ENCODE measurements at places on chromosomes 1 and 21.

DNA sequence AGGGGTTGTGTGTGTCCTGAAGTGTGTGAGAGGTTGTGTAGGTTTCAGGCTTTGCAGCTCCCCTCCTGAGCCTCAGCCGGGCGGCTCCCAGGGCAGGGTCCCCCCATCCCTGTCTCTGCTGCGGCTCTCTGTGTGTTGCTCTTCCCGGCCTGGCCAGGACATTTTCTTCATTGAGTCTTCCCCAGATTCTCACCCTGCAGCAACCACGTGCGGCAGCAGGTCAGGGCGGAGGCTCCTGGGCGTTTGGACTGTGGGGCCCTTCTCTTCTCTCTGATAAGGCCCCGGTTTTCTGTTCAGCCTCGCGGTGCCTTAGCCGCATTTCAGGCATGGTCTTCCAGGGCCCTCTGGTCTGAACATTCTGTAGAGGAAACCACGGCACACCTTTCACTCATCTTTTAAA is 1.8 kb upstream of the TCP10L start:
- no peaks in the 10 kb centered on the region for H3K4me1 ChIP-seq
- H3K27ac ChIP-seq, result no peak overlapping the region
- no peak overlapping the region for H3K4me3 ChIP-seq
- no peak for DNase-seq
- H3K36me3 ChIP-seq, result peaks cover 2% of the 10 kb centered on the region

- no peaks in the 10 kb centered on the region for H3K36me3 ChIP-seq
- H3K4me1 ChIP-seq, result peaks cover 18% of the 10 kb centered on the region
- H3K27me3 ChIP-seq, result no peaks in the 10 kb centered on the region
- H3K4me3 ChIP-seq, result no peak overlapping the region
Observed at GRCh38 chr1:91613595-91613994, 112.9 kb downstream of the CDC7 start.

- no peak overlapping the region for H3K27ac ChIP-seq
- H3K27me3 ChIP-seq, result no peaks in the 10 kb centered on the region
- no peak overlapping the region for H3K4me3 ChIP-seq
- H3K4me1 ChIP-seq, result peaks cover 7% of the 10 kb centered on the region
Observed at GRCh38 chr21:33661146-33661545, 18.8 kb downstream of the ITSN1 start.

DNA sequence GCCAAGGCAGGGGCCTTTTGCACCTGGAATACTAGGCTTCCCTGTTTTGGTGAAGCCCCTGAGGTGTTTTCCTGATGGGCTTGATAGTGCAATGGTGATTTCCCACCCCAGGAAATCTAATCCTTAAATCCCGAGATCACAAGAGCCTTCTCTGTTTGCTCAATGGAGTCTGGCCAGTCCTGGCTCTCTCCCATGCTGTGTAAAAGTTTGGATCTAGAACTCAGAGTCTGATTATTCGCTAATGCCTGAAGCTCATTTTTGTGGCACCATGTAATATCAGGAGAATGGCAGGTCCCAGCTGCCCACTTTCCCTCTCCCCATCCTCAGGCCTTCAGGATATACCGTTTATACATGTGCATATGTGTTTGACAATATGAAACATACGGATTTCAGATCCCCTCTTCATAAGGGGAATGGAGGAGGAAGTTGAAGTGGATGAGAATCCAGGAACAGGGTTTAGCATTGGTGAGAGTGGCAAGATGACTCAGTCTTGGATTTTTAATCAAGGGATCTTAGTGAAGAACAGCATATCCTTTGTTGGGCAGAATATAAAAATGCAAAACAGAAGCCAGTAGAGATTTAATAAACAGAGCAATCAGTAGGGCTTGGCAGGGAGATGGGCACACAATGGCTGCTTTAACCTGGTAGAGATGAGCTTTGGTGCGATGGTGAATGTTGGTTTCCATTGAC is 62.1 kb downstream of the CLIC6 start:
- DNase-seq, result no peak
- no peaks in the 10 kb centered on the region for H3K27me3 ChIP-seq
- H3K4me1 ChIP-seq, result peaks cover 3% of the 10 kb centered on the region
- no peak overlapping the region for H3K27ac ChIP-seq
- no peak overlapping the region for H3K4me3 ChIP-seq

GRCh38 chr1:99644279-99645004 is 1.5 kb upstream of the PALMD start:
- no peak overlapping the region for H3K4me3 ChIP-seq
- no peak for DNase-seq
- H3K27ac ChIP-seq, result no peak overlapping the region
- no peaks in the 10 kb centered on the region for H3K27me3 ChIP-seq

GRCh38 chr1:205535866-205536758 is 31.6 kb downstream of the CDK18 start:
- H3K27ac ChIP-seq, result no peak overlapping the region
- H3K4me1 ChIP-seq, result no peaks in the 10 kb centered on the region

GRCh38 chr21:17498586-17498985 is 14.3 kb upstream of the CXADR start:
- H3K27me3 ChIP-seq, result no peaks in the 10 kb centered on the region
- DNase-seq, result no peak
- no peak overlapping the region for H3K27ac ChIP-seq
- H3K4me3 ChIP-seq, result no peak overlapping the region
- H3K36me3 ChIP-seq, result no peaks in the 10 kb centered on the region

- H3K36me3 ChIP-seq, result peaks cover 10% of the 10 kb centered on the region
- H3K27me3 ChIP-seq, result no peaks in the 10 kb centered on the region
- peak; percentile 88 for DNase-seq
- no peaks in the 10 kb centered on the region for H3K4me1 ChIP-seq
- no peak overlapping the region for H3K27ac ChIP-seq
Observed at GRCh38 chr1:28718166-28718565, 18.6 kb upstream of the YTHDF2 start.

DNA sequence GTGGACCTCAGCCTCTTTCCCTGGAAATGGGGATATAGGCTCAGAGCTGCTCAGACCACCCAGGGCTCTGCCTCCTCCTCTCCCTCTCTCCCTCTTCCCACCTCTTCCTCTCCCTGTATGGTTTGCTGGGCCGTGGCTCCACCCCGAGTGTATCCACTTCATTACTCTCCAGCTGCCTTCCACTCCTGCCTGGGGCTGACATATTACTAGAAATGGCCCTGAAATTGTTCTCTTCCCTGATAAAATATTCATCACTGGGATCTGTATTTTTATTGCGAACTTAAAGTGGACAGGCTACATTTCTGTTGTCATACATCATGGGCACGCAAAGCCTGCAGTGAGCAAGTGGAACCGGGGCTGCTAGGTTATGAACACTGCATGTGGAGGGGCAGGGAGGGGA is 225.0 kb downstream of the HHAT start:
- H3K27me3 ChIP-seq, result no peaks in the 10 kb centered on the region
- H3K4me1 ChIP-seq, result no peaks in the 10 kb centered on the region
- no peak overlapping the region for H3K4me3 ChIP-seq
- no peak overlapping the region for H3K27ac ChIP-seq
- no peaks in the 10 kb centered on the region for H3K36me3 ChIP-seq

- no peaks in the 10 kb centered on the region for H3K36me3 ChIP-seq
- peaks cover 10% of the 10 kb centered on the region for H3K4me1 ChIP-seq
- no peaks in the 10 kb centered on the region for H3K27me3 ChIP-seq
- DNase-seq, result peak; percentile 42
Observed at GRCh38 chr1:115495625-115496024, 146.1 kb upstream of the VANGL1 start.

GRCh38 chr1:195851804-195852203 is 756.4 kb downstream of the KCNT2 start:
- no peak overlapping the region for H3K4me3 ChIP-seq
- H3K27ac ChIP-seq, result no peak overlapping the region
- H3K4me1 ChIP-seq, result peaks cover 3% of the 10 kb centered on the region
- no peaks in the 10 kb centered on the region for H3K27me3 ChIP-seq
- no peak for DNase-seq

DNA sequence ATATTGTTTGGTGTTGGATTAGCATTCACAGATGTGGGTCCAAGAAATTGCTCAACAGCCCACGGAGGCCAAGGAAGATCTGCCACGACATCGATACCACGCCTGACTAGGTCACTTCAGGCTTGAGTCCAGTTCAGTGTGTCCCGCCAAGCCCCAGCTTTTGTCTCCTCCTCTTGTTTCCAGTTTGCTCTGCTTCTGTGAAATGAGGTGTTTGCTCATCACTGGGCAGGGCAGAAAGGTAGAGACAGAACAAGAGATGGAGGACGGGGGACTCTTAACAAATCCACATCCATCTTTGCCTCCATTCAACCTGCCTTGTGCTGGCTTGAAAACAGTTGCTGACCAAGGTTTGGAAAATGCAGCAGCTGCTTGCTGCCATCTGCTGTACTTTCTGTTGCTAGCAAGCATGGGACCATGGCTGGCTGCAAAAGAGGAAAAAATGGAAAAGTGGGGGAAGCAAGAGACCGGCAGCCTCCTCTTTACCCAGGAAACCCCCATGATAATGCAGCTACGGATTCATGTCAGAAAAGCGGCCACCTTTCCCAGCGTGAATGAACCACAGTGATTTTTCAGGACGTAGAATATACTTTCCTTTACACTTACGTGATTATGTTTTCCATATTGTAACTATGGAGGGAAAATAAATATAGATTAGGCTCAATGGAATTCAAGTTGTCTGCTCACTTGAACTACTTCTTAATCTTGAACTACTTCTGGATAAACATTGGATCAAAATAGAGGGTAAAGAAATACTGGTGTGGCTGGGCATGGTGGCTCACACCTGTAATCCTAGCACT is 80.2 kb upstream of the GREM2 start:
- H3K4me1 ChIP-seq, result no peaks in the 10 kb centered on the region
- no peak overlapping the region for H3K27ac ChIP-seq
- H3K27me3 ChIP-seq, result no peaks in the 10 kb centered on the region

DNA sequence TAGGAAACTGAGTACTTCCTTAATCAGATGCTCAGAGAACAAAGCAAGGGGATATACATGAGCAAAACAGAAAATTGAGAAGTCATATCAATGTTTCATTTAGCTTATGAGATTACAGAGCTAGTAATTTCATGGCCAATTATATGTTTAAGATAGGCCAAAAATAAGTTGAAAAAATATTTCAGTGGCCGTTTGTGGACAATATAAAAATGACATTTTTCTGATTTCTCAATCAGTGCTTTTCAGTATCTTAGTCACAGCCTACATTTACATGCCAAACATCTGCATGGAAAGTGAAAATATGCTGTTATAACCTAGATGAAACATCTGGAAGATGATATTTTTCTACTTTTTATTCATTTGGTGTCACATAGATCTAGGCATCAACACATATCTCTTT is 192.5 kb downstream of the HLX start:
- no peaks in the 10 kb centered on the region for H3K27me3 ChIP-seq
- H3K4me1 ChIP-seq, result no peaks in the 10 kb centered on the region
- DNase-seq, result no peak
- H3K4me3 ChIP-seq, result no peak overlapping the region
- no peaks in the 10 kb centered on the region for H3K36me3 ChIP-seq
- no peak overlapping the region for H3K27ac ChIP-seq

GRCh38 chr1:59601041-59601441 is 213.7 kb upstream of the HOOK1 start:
- H3K27ac ChIP-seq, result no peak overlapping the region
- no peak for DNase-seq
- H3K36me3 ChIP-seq, result no peaks in the 10 kb centered on the region
- H3K27me3 ChIP-seq, result no peaks in the 10 kb centered on the region

DNA sequence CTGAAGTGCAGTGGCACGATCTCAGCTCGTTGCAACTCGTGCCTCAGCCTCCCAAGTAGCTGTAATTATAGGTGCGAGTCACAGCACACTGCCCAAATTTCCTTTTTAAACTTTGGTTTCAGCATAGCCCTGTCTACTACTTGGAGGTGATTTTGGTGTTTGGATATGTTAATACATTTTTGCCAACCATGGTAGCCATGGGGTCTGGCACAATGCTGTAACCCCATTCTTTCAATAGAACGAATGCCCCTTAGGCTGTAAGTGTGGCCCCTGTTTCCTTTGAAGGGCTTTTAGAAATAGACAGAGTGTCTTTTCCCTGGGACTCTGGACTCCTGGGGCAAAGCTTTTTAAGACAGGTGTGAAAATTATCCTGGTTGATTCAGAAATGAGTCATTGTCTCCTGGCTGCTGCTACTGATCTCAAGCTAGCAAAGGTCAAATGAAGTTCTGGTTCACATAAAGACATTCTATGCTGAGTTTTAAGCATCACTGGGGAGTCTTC is 141.1 kb upstream of the RUNX1 start:
- H3K27ac ChIP-seq, result no peak overlapping the region
- H3K27me3 ChIP-seq, result peaks cover 2% of the 10 kb centered on the region
- H3K4me1 ChIP-seq, result peaks cover 2% of the 10 kb centered on the region
- no peaks in the 10 kb centered on the region for H3K36me3 ChIP-seq
- no peak overlapping the region for H3K4me3 ChIP-seq
- no peak for DNase-seq

DNA sequence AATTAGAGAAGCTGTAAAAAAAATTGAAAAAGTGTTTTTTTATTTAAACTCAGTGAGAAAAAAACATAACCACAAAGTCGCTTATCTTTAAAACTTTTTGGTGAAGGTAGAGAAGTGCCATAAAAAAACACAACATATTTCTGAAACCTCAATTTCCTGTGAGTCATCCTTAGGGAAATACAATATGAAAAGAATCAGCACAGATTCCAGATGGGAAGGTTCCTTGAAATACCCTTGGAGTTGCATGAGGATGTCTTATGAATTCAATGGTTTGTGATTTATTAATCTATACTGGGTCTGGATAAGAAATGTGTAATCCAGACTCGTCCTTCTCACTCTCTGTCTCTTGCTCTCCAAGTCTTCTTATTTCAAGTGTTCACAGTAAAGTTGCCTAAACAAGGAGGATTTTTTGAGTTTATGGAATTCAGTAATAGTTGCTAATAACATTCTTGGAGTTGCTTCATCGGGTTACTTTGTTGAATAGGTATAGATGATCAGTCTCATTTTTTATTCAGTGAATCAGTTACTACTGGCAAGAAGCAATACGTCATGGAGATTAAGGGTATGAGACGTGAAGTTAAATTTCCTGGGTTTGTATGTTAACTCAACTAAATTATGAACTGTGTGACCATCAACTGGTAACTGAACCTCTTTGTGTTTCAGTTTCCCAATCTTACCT is 191.4 kb downstream of the KCNK2 start:
- no peaks in the 10 kb centered on the region for H3K27me3 ChIP-seq
- DNase-seq, result no peak
- H3K36me3 ChIP-seq, result no peaks in the 10 kb centered on the region

- H3K27ac ChIP-seq, result no peak overlapping the region
- H3K36me3 ChIP-seq, result no peaks in the 10 kb centered on the region
- no peak overlapping the region for H3K4me3 ChIP-seq
- DNase-seq, result no peak
- no peaks in the 10 kb centered on the region for H3K4me1 ChIP-seq
- H3K27me3 ChIP-seq, result peaks cover 3% of the 10 kb centered on the region
Observed at GRCh38 chr1:20386323-20387081, 95.8 kb downstream of the VWA5B1 start.

GRCh38 chr1:40451238-40451585 is 936 bp downstream of the ZFP69B start:
- no peak overlapping the region for H3K4me3 ChIP-seq
- H3K4me1 ChIP-seq, result peaks cover 8% of the 10 kb centered on the region

Data from trophoblast cell (in vitro differentiated cells and primary cell).